Tibial artery (tissue), 4 donors: ENCODE measurements at places on chromosomes 1 and 21.

DNA sequence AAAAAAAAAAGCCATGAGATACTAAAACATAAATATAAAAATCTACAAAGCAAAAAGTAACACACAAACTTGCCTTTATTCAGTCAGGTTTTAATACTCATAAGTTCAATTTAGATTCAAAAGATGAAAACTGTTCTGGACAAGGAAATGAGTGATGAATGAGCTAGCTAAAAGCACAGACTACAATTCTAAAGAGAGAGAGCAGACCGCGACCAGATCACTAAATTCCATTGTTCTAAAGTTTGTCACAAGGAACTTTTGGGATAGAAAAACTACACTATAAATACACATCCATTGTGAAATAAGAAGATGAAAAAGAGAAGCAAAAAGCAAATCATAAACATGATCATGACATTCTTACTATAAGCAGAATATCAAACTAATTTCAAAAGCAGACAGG lies 1.7 kb downstream of the ODF2L start:
- H3K4me1 ChIP-seq: no peaks in the 10 kb centered on the region
- no peak overlapping the region for H3K4me3 ChIP-seq
- DNase-seq: no peak
- no peak overlapping the region for H3K27ac ChIP-seq
- no peaks in the 10 kb centered on the region for H3K27me3 ChIP-seq

DNA sequence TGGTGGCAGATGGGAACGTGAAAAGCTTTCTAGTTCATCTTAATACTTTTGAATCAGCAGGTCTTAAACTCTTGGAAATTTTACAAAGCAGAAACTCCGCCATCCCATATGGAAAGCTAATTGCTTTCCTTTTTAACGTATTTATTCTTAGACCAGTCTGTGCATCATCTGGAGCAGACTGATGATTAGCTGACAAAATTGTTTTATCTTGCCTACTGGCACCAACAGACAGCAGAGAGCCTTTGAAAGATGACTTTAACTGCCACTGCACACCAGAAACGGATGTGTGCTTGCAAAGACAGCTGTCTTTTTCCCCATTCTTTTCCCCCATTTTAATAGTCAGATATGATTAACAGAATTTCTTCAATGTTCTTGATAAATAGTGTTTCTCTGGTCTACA lies 97.0 kb downstream of the PLD5 start:
- H3K36me3 ChIP-seq: no peaks in the 10 kb centered on the region
- DNase-seq: no peak
- no peaks in the 10 kb centered on the region for H3K4me1 ChIP-seq
- H3K27me3 ChIP-seq: no peaks in the 10 kb centered on the region
- no peak overlapping the region for H3K4me3 ChIP-seq

- no peaks in the 10 kb centered on the region for H3K4me1 ChIP-seq
- no peak for DNase-seq
- no peak overlapping the region for H3K4me3 ChIP-seq
- H3K36me3 ChIP-seq: peaks cover 9% of the 10 kb centered on the region
Measured at GRCh38 chr1:8493916-8494540, 176.1 kb downstream of the SLC45A1 start.

DNA sequence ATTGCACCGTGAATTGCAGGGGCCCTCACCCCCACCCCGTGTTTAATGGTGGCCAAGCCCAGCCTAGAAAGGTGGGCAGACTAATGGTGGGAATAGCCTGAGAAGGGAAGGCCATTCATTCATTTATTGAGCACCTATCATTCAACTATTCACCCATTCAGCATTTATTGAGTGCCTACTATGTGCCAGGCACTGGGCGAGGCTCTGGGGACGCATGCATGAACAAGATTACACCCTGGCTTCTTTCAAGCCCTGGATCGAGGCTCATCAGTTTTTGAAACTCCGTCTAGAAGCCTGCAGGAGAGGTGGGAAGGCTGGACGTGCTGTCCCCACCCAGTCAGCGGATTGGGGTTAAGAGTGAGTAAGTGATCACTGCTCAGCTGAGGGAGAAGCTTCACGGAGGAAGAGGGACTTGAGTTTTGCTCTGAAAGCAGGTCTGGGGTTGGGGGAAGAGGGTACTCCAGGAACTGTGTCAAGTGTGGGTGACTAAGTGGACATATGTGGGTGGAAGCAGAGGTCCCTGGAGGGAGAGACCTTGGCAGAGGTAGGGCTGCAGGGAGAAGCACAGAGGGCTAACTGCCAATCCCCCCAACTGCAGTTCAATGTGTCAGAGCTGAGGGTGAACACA lies 35.6 kb downstream of the MEF2D start:
- peak overlapping the region; percentile 9 for H3K4me3 ChIP-seq
- peaks cover 36% of the 10 kb centered on the region for H3K36me3 ChIP-seq
- H3K4me1 ChIP-seq: peaks cover 84% of the 10 kb centered on the region
- peak overlapping the region; percentile 94 for H3K27ac ChIP-seq

- DNase-seq: no peak
- H3K4me1 ChIP-seq: peaks cover 6% of the 10 kb centered on the region
- no peak overlapping the region for H3K4me3 ChIP-seq
- no peak overlapping the region for H3K27ac ChIP-seq
- no peaks in the 10 kb centered on the region for H3K36me3 ChIP-seq
Measured at GRCh38 chr1:229372251-229372650, 29.4 kb upstream of the CCSAP start.

- no peak overlapping the region for H3K27ac ChIP-seq
- H3K36me3 ChIP-seq: no peaks in the 10 kb centered on the region
- DNase-seq: no peak
- no peaks in the 10 kb centered on the region for H3K4me1 ChIP-seq
- H3K4me3 ChIP-seq: no peak overlapping the region
- no peaks in the 10 kb centered on the region for H3K27me3 ChIP-seq
Measured at GRCh38 chr1:147050654-147051053, 112.5 kb downstream of the NBPF12 start.

GRCh38 chr1:156844638-156845037 lies 14.3 kb downstream of the INSRR start:
- no peak overlapping the region for H3K27ac ChIP-seq
- no peaks in the 10 kb centered on the region for H3K36me3 ChIP-seq
- no peak overlapping the region for H3K4me3 ChIP-seq
- H3K27me3 ChIP-seq: no peaks in the 10 kb centered on the region
- no peak for DNase-seq

DNA sequence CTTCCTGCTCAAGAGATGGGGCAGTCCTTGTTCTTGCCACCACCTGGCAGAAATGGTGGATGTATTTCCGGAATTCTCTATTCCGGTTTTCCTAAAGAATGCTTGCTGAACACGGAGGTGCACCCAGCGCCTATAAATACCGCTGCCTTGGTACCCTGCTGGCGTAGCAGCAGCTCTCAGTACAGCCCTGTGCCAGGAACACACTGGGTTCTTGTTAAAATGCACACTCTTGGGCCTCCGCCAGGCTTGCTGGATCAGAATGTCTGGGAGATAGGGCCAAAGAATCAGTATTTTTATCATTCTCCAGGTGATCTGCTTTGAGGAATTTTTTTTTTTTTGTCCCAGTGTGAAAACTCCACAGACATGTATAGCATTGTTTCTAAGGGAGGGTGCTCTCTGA lies 54.2 kb downstream of the IGSF5 start:
- DNase-seq: no peak
- H3K36me3 ChIP-seq: no peaks in the 10 kb centered on the region
- H3K4me3 ChIP-seq: no peak overlapping the region

DNA sequence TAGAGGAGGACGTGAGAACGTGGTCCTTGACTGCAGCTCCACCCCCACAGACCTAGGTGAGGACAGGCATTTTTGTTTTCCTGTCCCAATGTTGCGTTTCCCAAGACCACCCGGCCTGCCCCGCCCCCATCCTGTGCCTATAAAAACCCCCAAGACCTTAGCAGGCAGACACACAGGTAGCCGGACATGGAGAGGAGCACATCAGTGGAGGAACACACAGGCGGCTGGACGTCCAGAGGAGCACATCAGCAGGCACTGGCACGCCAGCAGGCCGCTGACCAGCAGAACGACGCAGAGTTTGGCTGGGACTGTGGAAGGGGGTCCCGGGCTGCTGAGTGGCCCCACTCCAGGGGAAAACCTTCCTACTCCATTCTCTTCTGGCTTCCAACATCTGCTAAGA lies 12.7 kb upstream of the HMGCL start:
- peak overlapping the region; percentile 32 for H3K4me3 ChIP-seq
- no peak for DNase-seq
- H3K36me3 ChIP-seq: no peaks in the 10 kb centered on the region
- peaks cover 13% of the 10 kb centered on the region for H3K4me1 ChIP-seq
- no peaks in the 10 kb centered on the region for H3K27me3 ChIP-seq

GRCh38 chr1:23369335-23370013 lies at the start of gene ZNF436:
Gene ZNF436, minus strand, starts transcription at chr1:23369836. Its CDS starts 1,831 bp downstream, at chr1:23368005.
- H3K4me3 ChIP-seq: peak within 1 kb of the TSS; percentile 71
- peaks cover 23% of the 10 kb centered on the region for H3K36me3 ChIP-seq
- no peaks in the 10 kb centered on the region for H3K4me1 ChIP-seq
- peak; percentile 91 for DNase-seq
- no peaks in the 10 kb centered on the region for H3K27me3 ChIP-seq
- H3K27ac ChIP-seq: peak within 1 kb of the TSS; percentile 98

DNA sequence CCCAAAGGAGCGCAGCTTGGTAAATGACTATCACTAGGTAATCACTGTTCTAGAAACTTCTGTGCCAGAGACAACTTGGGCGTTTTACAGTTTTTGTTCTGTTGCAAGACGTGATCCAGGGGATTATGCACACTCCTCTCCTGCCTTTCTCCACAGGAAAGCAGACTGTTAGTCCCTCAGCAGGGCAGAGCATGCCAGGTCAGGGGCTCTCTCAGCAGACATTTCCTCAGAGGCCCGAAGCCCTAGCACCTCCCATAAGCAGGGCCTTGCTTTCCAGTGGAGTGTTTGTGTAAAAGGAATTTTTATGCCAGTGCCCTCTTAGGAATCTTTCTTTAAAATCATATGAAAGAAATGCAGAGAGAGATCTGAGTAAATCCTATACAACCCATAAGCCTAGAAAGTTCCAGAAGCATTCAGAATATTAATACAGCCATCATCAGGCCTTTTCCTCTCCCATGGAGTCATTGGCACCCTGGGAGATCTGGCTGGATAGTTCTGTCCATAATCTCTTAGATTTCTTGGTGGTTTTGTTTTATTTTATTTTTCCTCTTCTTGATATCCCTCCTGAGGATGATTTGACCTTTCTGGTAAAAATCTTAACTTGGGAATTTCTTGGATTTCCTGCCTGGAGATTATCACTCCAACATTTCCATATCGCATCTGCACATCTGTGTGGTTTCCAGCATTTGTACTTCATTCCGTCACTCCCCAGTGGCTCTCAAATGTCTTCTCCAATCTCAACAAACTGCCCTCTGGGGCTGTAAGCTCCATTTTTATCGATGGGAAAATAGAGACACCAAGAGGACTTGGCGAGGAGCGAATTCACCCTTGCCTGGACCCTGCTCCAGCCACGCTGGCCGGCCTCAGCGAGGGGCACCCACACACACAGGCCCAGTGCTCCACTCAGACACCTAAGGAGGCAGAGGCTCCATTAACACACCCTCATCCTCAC lies 116.1 kb downstream of the PSMG1 start:
- no peak for DNase-seq
- H3K36me3 ChIP-seq: no peaks in the 10 kb centered on the region
- H3K27ac ChIP-seq: peak overlapping the region; percentile 17
- no peaks in the 10 kb centered on the region for H3K27me3 ChIP-seq
- H3K4me1 ChIP-seq: peaks cover 38% of the 10 kb centered on the region

DNA sequence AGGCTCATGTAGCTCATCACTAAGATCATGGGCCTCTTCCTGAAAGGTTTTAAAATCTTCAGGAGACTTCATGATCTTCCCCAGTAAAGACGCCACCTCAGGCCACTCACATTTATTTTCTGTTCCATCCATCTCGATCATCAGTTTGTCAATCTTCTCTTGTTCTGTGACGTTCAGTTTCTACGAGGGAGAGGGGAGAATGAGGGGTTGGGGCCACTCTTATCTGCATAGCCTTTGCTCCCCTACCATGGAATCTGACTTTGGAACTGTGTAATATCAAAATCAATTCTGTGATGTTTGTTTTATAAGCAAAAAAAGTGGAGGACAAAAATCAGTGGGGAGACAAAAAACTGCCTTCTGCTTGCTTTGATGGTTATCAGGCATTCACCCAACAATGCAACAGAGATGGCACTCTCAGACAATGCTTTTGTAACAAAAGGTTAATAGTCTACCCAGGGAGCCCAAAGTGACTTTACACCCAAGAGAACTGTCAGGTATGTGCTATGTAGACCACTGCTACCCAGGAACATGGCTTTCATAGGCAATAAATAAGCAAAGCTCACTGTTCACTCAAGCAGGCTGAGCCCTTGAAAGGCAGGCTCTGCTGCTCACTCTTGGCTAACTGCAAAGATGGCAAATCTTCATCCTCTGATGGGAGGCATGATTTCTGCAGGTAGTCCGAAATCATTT lies 10.5 kb downstream of the ENO1 start:
- peaks cover 9% of the 10 kb centered on the region for H3K4me1 ChIP-seq
- H3K27ac ChIP-seq: no peak overlapping the region

DNA sequence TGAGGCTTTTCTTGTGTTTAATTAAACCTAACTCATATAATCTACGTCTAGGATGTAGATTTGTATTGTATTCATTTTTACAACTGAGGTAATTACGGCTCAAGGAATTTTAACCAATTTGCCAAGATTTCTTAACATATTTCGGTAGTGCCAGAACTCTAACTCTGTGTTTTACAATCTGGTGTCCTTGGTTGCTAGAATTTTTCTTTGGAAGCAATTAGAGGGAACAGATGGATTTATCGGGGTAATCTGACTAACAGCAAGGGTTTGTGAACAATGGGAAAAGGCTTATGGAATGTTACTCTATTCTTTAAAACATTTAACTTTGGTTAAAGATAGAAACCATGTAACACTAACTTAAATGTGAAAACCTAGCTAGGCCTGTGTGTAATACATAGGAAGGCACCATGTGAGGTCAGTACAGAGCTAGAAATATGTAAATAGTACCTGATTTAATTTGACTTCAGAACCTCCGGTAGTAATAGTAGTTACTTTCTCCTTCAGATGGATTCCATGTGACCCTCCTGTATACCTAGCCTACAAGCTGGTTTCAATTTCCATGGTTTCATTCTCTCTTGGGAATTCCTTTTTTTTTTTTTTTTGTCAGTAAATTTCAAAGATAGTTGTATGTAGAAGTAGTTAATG lies 1.2 kb downstream of the MTF2 start:
- no peak for DNase-seq
- H3K36me3 ChIP-seq: no peaks in the 10 kb centered on the region
- H3K27ac ChIP-seq: peak overlapping the region; percentile 63
- no peaks in the 10 kb centered on the region for H3K27me3 ChIP-seq
- peak overlapping the region; percentile 79 for H3K4me3 ChIP-seq

GRCh38 chr1:173529106-173529505 lies 52.0 kb downstream of the PRDX6 start:
- no peaks in the 10 kb centered on the region for H3K36me3 ChIP-seq
- H3K4me1 ChIP-seq: no peaks in the 10 kb centered on the region
- H3K27ac ChIP-seq: no peak overlapping the region
- H3K27me3 ChIP-seq: no peaks in the 10 kb centered on the region

- no peaks in the 10 kb centered on the region for H3K36me3 ChIP-seq
- DNase-seq: no peak
- no peak overlapping the region for H3K4me3 ChIP-seq
- H3K27me3 ChIP-seq: no peaks in the 10 kb centered on the region
- H3K4me1 ChIP-seq: no peaks in the 10 kb centered on the region
Measured at GRCh38 chr1:164155347-164155746, 403.6 kb upstream of the PBX1 start.

GRCh38 chr1:10031461-10031860 lies 1.3 kb upstream of the UBE4B start:
- peaks cover 38% of the 10 kb centered on the region for H3K4me1 ChIP-seq
- DNase-seq: no peak
- no peaks in the 10 kb centered on the region for H3K36me3 ChIP-seq
- H3K27ac ChIP-seq: peak overlapping the region; percentile 99
- H3K4me3 ChIP-seq: no peak overlapping the region
- no peaks in the 10 kb centered on the region for H3K27me3 ChIP-seq
